ENCODE measurements at places on chromosomes 11 and 22.

GRCh38 chr11:134755535-134755934 is 343.5 kb upstream of the B3GAT1 start:
- no peak for DNase-seq

DNA sequence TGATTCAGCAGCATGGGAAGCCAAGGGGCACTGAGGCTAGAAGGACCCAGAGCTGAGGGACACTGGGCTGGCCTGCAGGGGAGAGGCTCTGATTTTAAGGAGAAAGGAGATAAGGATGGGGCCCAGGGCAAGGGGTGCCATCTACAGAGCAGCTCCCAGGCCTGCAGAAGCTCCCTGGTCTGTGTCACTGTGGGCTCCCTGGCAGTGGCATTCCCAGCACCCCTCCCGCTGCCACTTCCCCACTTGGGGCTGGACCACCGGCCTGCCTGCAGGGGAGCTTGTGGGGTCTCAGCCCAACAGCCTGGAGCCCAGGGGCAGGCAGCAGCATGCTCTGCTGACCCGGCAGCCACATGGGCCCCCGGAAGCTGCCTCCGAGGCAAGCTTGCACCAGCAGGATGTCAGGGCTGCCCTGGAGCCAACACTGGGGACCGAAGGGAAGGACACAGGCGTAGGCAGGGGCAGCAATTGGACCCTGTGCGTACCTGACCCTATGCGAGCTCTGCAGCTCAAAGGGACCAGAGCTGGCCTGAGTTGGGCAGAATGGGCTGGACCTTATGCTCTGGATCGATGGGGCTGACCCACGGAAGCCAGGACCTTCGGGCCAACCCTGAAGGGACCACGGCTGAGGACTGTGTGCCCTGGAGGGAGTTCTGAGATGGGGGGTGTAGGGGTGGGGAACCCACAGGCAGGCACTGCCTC is 35.4 kb upstream of the WNT7B start:
- no peak for DNase-seq

GRCh38 chr11:115724666-115725065 is 220.5 kb upstream of the CADM1 start:
- DNase-seq = no peak

- DNase-seq = no peak
Measured at GRCh38 chr11:45144126-45145082, 2.0 kb upstream of the PRDM11 start.

DNA sequence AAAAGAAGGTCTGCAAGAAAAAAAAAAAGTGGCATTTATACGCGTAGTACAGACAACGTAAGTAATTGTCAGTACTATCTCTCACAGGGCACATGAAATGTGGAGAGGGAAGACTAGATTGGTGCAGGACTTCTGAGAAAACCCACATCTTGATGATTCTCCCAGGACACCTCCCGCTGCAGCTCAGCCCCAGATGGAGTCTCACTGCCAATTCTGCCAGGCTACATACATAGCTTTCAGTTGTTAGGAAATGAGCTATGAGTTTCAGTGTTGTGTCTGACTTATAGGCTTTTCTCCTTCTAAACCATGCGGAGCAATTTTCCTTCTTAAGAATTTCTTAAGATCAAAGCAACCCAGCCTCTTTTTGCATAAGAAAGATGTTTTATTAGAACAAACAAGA is 9.6 kb downstream of the OR5A2 start:
- no peak for DNase-seq

DNA sequence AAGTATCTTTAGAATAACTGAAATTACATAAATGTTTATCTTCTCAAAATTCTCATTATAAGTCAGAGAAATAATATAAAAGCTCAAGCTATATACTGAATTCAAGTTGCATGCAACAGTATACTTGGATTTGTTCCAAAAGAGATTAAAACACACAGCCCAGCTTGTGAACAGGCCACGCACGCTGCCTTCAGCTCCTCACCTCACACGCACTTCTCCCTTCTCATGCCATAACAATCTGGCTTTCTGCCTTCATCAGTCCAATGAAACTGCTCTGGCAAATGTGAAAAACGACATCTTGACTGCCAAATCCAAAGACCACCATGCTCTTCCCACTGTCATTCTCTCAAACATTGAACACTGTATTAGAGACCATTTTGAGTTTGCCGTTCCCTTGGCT is 22.1 kb downstream of the ATP6V1E1 start:
- no peak for DNase-seq

GRCh38 chr11:45922425-45923082 is at the start of gene LARGE2:
Gene LARGE2 (plus strand): TSS chr11:45922656. CDS start chr11:45922883, 227 bp downstream.
- DNase-seq = no peak

GRCh38 chr11:43950311-43950855 is 7.9 kb downstream of the C11orf96 start:
- DNase-seq = no peak

DNA sequence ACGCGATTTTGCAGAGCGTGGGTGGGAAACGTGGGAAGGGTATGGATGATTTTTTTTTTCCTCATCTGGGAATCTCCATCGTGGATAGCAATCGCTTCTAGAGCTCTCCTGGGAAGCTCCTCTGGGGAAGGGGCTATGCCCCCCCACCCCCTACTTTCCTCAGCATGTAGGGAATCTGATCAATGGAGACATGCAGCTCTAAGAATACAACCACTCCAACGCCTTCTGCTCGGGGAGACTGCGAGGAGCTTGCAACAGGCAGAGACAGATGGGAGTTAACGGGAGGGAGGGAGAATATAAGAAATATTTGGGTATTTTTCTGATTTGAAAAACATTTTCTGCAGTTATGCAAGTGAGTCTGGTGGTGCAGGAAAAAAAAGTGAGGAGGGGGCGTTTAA is 104.6 kb upstream of the HSD17B12 start:
- DNase-seq = no peak

GRCh38 chr22:32652645-32653270 is 148.7 kb upstream of the TIMP3 start:
- no peak for DNase-seq

GRCh38 chr22:33891992-33892391 is 28.3 kb downstream of the LARGE1 start:
- DNase-seq = no peak
